ENCODE measurements at places on chromosomes 5 and 9.

DNA sequence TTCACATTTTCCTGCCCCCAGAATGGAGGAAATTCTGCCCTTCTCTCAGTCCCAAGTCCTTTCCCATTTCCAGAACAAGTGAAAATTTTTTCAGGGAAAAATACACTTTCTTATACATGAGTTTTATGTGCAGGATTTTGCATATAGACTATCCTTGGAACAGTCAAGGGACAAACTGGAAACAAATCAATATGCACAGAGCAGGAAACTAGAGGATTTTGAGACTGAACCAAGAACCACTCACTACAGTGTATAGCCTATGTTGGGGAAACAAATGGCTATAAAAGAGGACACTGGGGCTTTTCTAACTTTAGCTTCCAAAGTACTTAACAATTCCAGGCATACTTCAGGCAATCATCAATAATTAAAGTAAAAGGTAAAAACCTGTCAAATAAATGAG is 1036.1 kb upstream of the ARRDC3 start:
- no peak overlapping the region for H3K4me3 ChIP-seq
- H3K36me3 ChIP-seq, result no peaks in the 10 kb centered on the region
- H3K27ac ChIP-seq, result no peak overlapping the region
- H3K27me3 ChIP-seq, result no peaks in the 10 kb centered on the region

GRCh38 chr5:143889986-143890385 is 78.0 kb downstream of the HMHB1 start:
- H3K4me1 ChIP-seq, result peaks cover 4% of the 10 kb centered on the region
- DNase-seq, result no peak
- no peak overlapping the region for H3K27ac ChIP-seq
- no peaks in the 10 kb centered on the region for H3K27me3 ChIP-seq
- no peak overlapping the region for H3K4me3 ChIP-seq

DNA sequence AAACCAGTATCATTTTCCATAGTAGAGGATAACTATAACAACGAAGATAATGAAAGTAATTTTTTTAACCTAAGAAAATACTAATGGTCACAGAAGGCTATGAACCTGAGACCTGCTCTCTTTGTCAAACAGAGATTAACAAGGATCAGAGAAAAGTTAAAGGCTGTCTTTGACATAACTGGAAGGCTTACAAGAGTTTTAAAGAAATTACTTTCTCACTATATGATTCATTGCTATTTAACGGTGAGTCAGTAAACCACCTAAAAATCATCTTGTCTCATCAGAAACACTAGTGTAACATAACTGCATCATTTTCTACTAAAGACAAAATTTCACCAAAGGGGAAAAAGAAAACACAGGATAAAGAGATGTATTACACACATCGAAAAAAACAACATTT is 19.3 kb downstream of the MLANA start:
- H3K4me1 ChIP-seq, result no peaks in the 10 kb centered on the region
- H3K36me3 ChIP-seq, result no peaks in the 10 kb centered on the region
- H3K4me3 ChIP-seq, result no peak overlapping the region
- no peak for DNase-seq
- no peak overlapping the region for H3K27ac ChIP-seq
- H3K27me3 ChIP-seq, result no peaks in the 10 kb centered on the region

- H3K36me3 ChIP-seq, result no peaks in the 10 kb centered on the region
- H3K4me1 ChIP-seq, result peaks cover 5% of the 10 kb centered on the region
- no peaks in the 10 kb centered on the region for H3K27me3 ChIP-seq
- peak; percentile 84 for DNase-seq
Observed at GRCh38 chr5:126002222-126002897, 420.8 kb upstream of the GRAMD2B start.

- DNase-seq, result no peak
- H3K4me3 ChIP-seq, result no peak overlapping the region
- H3K27me3 ChIP-seq, result no peaks in the 10 kb centered on the region
- no peaks in the 10 kb centered on the region for H3K36me3 ChIP-seq
Observed at GRCh38 chr5:92429646-92430045, 1046.5 kb upstream of the ARRDC3 start.

DNA sequence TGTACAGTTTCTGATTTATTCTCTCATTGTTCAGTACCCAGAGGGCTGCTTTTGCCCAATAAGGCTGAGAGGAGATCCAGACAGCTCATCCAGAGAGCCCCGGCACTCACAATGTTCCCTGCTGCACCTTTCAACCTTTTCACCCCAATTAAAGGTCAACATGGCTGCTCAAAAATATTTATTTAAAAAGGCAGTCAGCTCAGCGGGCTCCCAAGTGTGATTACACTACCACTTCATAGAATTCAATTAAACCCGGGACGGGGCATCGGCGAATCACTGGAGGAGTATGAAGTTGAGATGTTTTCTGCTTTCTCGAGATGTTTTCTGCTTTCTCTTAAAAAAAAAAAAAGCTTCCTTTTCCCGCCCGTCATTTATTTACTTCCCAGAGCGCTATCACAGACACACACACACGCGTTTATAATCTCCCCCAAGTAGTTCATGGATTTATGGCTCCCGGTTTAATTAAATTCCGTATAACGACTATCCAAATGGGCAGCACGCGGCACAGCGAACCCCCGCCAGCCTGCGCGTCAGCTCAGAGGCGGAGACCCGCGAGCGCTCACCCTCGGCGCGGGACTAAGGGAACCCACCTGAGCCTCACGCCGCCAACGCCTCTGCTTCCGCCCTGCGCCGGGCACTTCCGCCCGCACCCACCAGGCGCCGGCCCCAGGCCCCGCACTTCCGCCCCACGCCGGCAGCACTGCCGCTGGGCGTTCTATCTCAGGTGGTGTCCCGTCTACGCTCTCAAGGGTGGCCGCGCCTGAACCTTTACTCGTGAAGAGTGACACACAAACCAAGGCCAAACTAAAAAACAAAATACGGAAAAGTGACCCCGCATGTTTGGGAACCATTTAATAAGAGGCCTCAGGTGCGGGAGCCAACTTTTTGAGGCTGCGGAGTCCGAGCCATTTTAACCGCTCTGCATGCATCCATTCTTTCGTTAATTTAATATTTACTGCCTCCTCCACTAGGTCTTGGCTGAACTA is at the start of gene C5orf63:
Gene C5orf63 (minus strand): TSS at position 642 of the 986 bp plus-strand sequence. CDS start 14,507 bp downstream, outside the sequence.
- H3K27me3 ChIP-seq, result no peaks in the 10 kb centered on the region
- no peaks in the 10 kb centered on the region for H3K4me1 ChIP-seq
- no peak within 1 kb of the TSS for H3K27ac ChIP-seq
- DNase-seq, result peak; percentile 87

- no peaks in the 10 kb centered on the region for H3K4me1 ChIP-seq
- H3K27ac ChIP-seq, result no peak overlapping the region
- no peaks in the 10 kb centered on the region for H3K36me3 ChIP-seq
- H3K27me3 ChIP-seq, result peaks cover 2% of the 10 kb centered on the region
Observed at GRCh38 chr5:1708592-1709141, 91.0 kb downstream of the MRPL36 start.

DNA sequence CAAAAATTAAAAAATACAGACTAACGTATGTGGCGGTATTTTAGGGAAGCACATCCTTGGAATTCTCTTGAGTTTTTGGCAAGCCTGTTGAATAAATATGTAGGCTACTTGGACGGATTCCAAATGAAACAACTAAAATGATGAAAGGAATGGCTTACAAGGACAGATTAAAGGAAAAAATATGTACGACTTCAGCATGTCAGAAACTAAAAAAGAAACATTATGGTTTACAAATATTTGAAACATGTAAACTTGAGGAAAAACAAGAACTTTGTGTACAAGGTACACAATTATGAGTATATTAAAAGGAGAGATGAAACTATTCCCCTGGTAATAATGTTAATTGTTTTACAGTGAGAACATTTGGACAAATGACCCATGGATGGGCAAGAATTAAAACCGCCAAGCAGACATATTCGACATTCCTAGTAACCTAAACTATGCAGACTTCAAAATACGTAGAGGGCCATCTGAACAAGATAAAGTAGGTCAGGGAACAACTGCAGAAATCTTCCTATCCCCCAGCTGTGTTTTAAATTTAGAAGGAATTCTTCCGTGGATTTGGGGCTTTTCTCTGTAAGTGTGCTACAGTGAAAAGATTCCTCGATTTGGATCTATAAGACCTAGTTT is 12.5 kb downstream of the EDIL3 start:
- H3K27ac ChIP-seq, result no peak overlapping the region
- no peak overlapping the region for H3K4me3 ChIP-seq
- DNase-seq, result no peak
- no peaks in the 10 kb centered on the region for H3K36me3 ChIP-seq
- H3K4me1 ChIP-seq, result no peaks in the 10 kb centered on the region

DNA sequence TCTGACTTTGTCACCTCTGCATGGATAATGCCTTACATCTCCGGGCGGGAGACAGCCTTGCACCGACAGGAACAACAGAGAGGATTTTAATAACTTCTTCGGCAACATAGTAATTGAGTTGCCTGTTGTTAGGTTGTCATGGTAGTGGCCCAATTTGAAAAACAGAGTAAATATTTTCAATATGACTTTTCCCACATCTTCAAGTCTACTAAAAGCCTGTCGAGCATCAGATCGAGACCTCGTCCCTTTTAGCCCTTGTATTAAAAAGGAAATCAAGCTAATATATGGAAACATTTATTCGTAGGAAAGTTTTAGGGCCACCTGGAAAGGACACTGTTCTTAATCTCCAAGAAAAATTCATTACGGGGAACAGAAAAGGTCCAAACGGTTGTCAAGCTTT is 70.8 kb upstream of the FCN2 start:
- no peak overlapping the region for H3K27ac ChIP-seq
- no peaks in the 10 kb centered on the region for H3K27me3 ChIP-seq
- H3K4me3 ChIP-seq, result no peak overlapping the region
- DNase-seq, result no peak

GRCh38 chr9:93679536-93680442 is 103.4 kb downstream of the PHF2 start:
- no peaks in the 10 kb centered on the region for H3K27me3 ChIP-seq
- H3K27ac ChIP-seq, result no peak overlapping the region

DNA sequence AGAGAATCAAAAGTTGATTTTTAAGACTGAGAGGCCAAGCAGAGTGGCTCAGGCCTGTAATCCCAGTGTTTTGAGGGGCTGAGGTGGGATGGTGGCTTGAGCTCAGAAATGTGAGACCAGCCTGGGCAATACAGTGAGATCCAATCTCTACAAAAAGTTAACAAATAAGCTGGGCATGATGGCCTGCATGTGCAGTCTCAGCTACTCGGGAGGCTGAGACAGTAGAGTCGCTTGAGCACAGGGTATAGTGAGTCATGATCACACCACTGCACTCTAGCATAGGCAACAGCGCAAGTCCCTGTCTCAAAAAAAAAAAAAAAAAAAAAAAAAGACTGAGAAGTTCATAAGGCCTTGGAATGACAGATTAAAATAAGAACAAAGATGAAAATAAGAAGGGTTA is 177.2 kb downstream of the TMEM232 start:
- no peaks in the 10 kb centered on the region for H3K27me3 ChIP-seq
- H3K4me1 ChIP-seq, result no peaks in the 10 kb centered on the region
- H3K27ac ChIP-seq, result no peak overlapping the region
- no peak for DNase-seq
- H3K36me3 ChIP-seq, result no peaks in the 10 kb centered on the region

DNA sequence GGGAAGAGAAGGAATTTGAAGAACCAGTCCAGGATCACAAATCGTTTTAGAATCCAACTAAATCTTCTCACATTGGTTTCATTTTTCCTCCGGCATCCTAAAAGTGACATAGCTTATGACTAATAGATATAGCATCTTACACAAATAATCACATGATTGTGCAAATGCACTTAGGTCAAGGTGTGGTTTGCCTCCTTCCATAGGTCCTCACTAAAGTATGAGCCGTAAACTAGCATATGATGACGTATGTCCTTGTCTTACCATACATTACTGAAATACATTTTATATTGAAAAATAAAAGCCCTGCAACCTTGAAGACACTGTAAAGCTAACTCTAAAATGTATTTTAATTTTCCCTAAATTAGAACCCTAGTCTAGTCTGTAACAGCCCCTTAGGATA is 362.7 kb upstream of the ADAMTS16 start:
- no peaks in the 10 kb centered on the region for H3K4me1 ChIP-seq
- H3K4me3 ChIP-seq, result no peak overlapping the region
- no peak for DNase-seq
- no peaks in the 10 kb centered on the region for H3K36me3 ChIP-seq
- H3K27ac ChIP-seq, result no peak overlapping the region
- no peaks in the 10 kb centered on the region for H3K27me3 ChIP-seq

GRCh38 chr5:153352685-153353219 is 137.7 kb upstream of the GRIA1 start:
- peaks cover 5% of the 10 kb centered on the region for H3K4me1 ChIP-seq
- peak overlapping the region; percentile 66 for H3K4me3 ChIP-seq
- H3K27ac ChIP-seq, result no peak overlapping the region
- no peaks in the 10 kb centered on the region for H3K27me3 ChIP-seq
- DNase-seq, result no peak

- no peaks in the 10 kb centered on the region for H3K4me1 ChIP-seq
- no peak overlapping the region for H3K4me3 ChIP-seq
- DNase-seq, result no peak
- no peaks in the 10 kb centered on the region for H3K36me3 ChIP-seq
Observed at GRCh38 chr5:121741156-121741555, 110.5 kb upstream of the FTMT start.

DNA sequence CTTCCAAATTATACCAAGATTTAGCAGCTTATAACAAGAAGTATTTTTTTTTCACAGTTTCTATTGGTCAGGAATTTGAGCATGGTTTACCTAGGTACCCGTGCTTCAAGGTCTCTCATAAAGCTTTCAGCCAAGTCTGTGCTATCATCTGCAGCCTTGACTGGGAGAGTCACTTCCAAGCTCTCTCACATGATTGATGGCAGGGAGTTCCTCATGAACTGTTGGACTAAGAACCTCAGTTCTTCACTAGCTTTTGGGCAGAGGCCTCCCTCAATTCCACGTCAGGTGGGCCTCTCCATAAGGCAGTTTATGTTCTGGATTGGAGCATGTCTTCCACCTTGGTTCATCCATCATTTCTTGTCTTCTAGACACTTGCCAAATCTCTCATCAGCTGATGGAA is 39.9 kb upstream of the APC start:
- DNase-seq, result no peak
- H3K27me3 ChIP-seq, result no peaks in the 10 kb centered on the region
- H3K36me3 ChIP-seq, result no peaks in the 10 kb centered on the region
- no peaks in the 10 kb centered on the region for H3K4me1 ChIP-seq
- no peak overlapping the region for H3K27ac ChIP-seq

DNA sequence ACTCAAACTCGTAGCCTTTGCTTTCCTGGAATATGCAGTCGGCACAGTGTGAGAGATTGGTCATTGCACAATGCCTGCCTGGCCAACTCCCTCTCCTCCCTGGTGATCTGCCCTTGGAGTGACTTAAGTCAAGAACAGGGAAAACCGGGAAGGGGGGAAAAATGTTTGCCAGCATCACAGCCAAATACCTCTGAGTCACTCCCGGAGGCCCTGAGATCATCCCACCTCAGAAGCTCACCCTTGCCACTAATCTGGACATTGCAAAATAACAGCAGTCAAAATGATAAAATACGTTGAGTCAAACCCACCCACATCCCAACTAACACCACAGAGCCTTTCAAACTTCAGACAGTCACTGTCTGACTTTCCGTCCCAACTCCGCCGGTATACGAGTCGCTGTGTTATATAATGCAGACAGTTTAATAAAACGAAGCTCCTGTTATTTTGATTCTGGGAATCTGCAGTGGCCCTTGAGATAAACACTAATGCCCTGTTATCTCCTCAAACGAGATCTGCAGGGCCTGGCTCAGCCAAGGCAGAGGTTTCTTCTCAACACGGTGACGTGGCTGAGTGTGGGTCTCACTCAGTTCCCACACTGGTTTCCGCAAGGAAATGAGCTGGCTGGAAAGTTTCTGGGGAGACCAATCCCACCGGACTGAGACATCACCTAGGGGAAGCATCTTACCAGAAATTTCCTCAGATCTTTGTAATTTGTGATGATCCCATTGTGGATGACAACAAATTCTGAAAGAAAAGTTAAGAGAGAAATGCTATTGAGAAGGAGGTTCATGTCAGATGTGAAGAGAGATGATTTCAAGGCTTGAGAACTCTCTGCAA is 22.1 kb downstream of the GFPT2 start:
- DNase-seq, result peak; percentile 72
- no peaks in the 10 kb centered on the region for H3K4me1 ChIP-seq
- no peaks in the 10 kb centered on the region for H3K36me3 ChIP-seq
- no peak overlapping the region for H3K4me3 ChIP-seq

All from aorta (tissue), 5 donors.